ENCODE measurements at places on chromosomes 2 and 18. TPM values are rescaled to one million over a fixed set of nuclear protein-coding genes. Genes with fewer than 3 reads are reported as not detected.

GRCh38 chr2:177044671-177045070 lies 167.9 kb upstream of the HNRNPA3 start:
- DNase-seq: no peak

GRCh38 chr2:102487761-102488462 lies 14.9 kb downstream of the SLC9A4 start:
- DNase-seq: no peak

DNA sequence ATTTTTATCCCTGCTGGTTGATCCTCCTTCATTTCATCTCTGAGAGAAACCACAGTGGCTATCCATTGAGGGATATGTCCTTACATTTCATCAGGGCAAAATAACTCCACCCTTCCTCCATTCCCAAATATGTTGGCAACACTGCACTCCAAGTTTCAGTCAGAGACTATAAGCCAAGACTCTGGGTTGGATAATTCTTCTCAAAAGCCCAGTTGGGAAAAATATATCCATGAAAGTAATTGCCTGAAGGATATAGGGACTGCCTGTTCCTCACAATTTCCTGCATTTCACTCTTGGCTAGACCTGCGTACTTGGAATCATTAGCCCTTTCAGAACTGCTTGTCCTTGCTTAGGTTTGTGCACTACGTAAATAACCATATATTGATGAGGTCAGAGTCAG lies 27.9 kb upstream of the EPB41L3 start:
- no peak for DNase-seq

DNA sequence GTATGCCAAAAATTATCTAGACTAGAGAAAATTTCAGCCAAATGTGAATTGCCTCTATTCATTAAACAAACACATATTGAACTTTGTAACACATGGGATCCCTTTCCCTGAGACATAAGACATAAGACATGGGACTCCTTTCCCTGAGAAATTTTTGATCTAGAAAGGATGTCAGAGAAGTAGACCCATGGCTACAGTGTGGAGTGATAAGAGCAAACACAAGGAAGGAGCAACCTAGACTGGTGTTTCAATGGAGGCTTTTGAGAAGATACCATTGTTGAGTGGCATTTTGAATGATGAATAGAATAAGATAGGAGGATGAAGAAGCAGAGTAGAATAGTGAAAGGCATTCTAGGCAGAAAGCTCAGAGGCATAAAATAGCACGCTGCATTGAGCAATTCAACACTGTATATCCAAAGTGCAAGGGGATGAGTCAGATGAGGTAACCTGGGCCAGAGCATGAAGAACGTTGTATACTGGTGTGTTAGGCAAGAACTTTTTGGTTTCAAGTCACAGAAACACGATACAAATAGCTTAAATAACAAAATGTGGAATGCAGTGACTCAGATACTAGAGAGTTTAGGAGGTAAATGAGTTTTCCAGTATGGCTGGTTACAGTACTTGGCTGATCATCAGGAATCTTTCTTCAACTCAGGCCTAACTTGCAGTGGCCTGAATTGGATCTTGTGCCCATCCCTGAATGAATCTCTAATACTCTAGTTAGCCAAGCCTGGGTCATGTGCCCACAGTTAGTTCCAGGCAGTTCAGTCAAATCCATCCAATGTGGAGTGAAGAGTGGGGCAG lies 129.8 kb upstream of the TANK start:
- DNase-seq: no peak

GRCh38 chr2:224040753-224041152 lies 1.7 kb upstream of the SERPINE2 start:
- DNase-seq: no peak

GRCh38 chr2:187567126-187567525 lies 12.9 kb upstream of the TFPI start:
- no peak for DNase-seq

DNA sequence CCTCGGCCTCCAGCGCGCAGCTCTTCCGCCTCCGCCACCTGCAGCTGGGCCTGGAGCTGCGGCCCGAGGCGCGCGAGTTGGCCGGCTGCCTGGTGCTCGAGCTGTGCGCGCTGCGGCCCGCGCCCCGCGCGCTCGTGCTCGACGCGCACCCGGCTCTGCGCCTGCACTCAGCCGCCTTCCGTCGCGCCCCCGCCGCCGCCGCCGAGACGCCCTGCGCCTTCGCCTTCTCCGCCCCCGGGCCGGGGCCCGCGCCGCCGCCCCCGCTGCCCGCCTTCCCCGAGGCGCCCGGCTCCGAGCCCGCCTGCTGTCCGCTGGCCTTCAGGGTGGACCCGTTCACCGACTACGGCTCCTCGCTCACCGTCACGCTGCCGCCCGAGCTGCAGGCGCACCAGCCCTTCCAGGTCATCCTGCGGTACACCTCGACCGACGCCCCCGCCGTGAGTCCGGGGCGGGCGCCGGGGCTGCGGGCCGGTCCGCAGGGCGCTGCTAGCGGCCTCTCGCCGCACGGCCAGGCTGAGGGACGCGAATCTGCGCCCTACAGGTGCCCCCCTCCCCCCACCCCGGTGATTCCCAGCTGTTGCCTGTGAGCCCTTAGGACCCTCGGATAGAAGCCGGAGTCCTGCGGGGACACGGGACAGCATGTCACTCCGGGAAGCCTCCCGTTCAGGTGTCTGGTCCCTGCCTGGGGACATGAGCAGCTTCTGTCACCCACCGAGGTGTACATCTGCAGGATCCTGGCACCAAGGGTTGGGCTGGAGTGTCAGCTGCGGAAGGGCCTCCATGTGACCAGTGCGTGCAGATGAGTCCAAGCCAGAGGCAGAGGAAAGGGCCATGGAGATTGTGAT lies 616 bp downstream of the RNPEPL1 start:
- DNase-seq: peak; percentile 75

DNA sequence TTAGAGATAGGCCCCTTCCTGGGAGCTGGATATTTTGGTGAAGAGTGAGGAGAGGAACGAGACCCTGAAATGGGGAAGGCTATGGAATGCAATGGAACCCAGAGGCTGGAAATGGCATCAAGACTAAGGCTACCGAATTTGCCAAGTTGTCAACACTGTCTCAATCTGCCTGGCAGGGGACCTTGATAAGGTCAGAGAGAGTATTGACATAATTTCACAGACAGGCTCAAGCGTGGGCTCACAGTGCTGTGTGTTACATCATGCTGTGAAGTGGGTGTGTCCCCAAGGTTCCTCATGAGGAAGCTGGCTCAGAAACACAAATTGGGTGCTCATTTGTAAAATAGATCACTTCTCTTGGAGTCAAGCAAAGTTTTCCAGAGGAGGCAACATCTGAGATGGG lies 51.8 kb upstream of the CYRIA start:
- no peak for DNase-seq

- no peak for DNase-seq
Observed at GRCh38 chr2:10169581-10169980, 47.0 kb downstream of the RRM2 start.

- DNase-seq: no peak
Observed at GRCh38 chr18:54423831-54424230, 66.1 kb downstream of the C18orf54 start.

DNA sequence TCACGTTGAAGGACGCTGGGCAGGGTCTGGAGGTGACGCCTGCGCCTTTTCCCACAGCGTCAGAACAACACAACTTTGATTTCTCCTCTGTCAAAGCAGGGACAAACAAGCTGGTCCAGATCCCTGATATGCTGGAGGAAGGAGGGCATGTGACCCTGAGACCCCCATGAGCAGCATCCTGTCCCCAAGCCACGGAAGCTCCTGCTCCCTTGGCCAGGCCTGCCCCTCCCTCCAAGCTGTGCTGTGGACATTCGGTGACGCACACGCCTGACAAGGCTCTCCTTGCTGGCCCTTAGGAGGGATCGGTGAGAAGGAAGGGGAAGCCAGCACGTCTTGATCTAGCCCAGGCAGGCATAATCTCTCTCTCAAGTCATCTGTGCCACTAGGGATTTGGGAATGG lies 11.3 kb downstream of the MLPH start:
- no peak for DNase-seq

DNA sequence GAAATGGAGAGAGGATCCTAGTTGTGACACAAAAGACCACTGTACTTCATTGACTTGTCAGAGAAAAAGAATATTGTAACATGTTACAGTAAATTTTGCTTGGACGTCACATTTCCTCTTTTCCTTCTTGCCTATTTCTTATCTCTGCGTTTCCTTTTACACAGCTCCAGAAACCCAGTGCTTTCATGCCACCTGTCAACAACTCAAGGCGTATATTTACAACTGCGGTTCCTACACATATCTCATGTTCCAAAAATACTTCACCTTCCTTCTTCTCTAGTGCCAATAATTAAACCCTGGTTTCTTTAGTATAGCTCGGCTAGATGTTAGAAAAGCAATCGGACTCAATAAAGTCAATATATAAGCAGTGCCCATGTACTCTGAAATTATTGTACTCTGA lies 911.5 kb upstream of the FSHR start:
- DNase-seq: no peak

DNA sequence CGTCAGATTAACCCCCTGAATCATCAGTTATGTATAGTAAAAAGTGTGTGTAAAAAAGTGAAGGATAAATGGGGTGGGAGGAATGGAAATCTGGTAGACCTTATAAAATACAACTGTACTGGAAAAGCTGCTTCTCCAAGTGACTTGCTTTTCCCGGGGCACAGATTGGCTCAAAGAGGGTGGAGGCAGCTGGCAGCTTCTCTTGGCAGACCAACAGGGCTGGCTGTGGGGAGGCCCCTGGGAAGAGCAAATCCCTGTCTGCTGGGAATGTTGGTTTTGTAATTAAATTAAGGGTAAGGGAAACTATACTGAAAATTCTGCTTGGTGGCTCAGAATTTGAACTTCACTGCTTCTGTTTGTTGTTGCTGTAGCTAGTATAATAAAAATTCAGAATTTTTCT lies 154.2 kb upstream of the DLX2 start:
- no peak for DNase-seq

The RAB17 gene
- 59.1 TPM for total RNA-seq

The DTNA gene
- 22.3 TPM for total RNA-seq

The EVX2 gene
- not detected for total RNA-seq

The LAMA3 gene
- 66.0 TPM for total RNA-seq

The SERPINE2 gene
- 27.3 TPM for total RNA-seq
